Fibroblast of skin of abdomen (primary cell): ENCODE measurements at places on chromosomes 12 and 14.
A peak's percentile ranks its signal among the peaks of the same experiment; 100 is the strongest.

- no peak for DNase-seq
These were observed 58.7 kb upstream of the PDE3A start for GRCh38 chr12:20309504-20310148.

DNA sequence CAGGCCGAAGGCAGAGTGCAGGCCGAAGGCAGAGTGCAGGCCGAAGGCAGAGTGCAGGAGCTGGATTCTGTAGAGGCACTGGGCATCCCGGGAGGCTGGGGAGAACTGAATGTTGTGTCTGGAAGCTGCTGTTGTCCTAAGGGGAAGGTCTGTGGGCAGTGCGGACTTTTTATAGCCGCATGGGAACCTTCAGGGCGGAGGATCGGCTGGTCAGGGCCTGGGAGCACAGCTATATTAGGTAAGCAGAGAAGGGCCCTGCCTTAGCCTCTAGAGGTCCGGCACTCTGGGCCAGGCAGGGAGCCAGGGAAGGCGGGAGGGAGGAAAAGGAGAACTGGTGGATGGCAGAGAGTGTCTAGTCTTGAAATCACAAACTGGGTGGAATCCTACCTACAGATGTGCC lies 14.2 kb downstream of the CABP1 start:
- no peak for DNase-seq

DNA sequence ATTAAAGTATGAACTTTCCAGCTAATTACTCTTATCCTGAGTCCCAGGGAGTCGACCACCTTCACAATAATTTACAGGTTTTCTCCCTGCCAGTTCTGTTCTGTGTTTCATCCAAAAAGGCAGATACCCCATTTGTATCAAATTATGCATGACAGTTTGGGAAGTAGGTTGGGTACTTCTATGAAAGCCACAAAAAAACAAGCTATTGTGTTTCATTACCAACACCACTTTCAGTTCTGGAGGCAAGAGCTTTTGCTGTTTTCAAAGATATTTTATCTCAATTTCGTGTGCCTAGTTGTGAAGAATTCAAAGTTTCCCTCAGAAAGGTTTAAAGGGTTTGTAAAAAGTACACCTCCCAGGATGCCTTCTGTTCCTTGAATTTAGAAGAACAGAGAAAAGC lies 557.4 kb downstream of the FLRT2 start:
- DNase-seq: no peak

- DNase-seq: peak; percentile 83
These were observed 126.1 kb downstream of the GCH1 start for GRCh38 chr14:54776361-54777001.

DNA sequence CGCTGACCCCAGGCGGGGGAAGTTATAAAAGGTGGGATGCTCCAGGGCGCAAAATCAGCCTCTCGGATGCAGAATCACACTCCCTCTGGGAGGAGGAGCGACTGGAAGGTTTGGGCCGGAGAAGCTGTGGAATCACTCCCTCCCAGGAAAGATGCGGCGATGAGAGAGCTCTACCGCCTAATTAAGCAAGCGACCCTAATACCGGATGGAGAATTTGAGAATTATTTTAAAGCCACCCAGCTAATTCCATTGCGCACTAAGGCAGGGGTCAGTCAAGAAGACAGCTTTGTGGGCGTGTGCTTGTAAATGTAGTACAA lies 1.9 kb downstream of the COL2A1 start:
- DNase-seq: no peak

DNA sequence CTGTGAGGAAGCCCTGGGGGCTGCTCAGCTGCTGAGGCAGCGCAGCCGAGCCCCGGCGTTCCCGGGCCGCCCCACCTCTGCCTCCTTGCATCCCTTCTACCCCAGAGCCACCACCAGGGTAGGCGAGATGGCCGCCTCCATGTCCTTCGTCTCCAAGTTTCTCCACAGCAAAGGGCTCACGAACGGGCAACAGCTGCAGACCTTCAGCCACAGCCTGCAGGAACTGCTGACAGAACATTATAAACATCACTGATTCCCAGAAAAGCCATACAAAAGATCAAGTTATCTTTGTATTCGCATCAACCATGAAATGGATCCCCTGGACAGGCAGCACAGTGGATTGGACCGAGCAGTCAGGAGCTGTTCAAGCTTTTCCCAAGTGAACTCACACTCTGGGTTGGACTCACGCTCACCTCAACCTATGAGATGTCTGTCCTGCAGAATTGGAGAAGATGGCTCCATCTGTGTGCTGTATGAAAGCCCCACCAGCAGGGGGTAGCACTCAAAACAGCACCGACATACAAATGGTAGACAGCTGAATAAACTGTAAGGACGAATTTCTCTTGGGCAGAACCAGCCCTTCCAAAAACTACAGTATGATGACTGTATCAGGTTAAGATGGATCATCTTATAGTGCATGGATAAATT lies 19.4 kb upstream of the A2M start:
- no peak for DNase-seq

DNA sequence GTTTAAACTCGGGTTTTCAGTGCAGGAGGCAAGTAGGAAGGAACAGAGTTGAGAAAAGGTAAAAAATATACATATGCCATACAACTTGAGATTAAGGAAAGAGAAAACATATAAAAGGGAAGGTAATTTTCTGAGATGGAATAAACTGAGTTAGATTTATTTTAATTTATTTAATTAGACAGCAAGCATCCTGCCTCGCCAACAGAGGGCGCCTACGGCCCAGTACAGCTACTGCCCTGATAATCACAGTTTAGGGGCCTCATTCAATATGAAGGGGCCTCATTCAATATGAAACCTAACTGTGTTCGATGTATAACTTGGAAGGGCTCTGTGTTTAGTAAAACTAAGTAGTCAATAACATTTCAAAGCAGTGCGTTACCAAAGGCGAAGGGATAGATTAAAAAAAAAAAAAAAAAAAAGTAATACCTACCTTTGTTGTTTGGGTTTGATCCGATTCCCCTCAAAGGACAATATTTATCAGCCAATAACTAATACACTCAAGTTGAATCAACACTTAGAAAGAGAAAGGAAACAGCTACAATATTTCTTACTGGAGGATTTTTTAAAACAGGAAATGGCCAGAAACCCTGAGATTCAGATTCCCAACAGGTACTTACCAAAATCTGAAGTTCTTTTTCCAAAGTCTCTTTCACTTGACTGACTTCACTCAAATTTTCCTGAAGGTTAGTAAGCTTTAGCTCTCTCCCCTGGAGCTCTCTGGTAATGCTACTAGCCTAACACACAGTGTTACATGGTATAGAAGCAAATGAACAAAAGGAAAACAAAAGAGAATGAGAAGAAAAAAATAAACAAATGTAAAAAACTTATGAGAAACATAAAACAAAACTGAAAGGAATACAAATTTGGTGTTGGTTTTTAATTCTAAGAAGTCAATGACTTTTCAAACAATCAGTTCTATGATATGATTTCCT lies 70.0 kb upstream of the VPS33A start:
- peak; percentile 17 for DNase-seq

DNA sequence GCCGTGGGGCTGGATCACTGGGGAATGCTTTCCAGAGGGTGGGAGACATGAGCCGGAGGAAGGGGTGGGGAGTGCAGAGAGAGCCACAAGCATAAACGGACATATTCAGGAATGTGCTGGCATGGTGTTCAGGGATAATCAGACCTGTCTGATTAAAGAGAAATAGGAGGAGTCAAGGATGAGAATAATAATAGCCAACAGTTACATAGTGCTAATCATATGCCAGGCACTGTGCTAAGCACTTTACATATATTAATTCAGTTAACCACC lies 43.7 kb downstream of the LTBP2 start:
- DNase-seq: no peak

- no peak for DNase-seq
These were observed 5.7 kb downstream of the RASAL1 start for GRCh38 chr12:113129664-113130456.

- no peak for DNase-seq
These were observed 23.6 kb upstream of the OR11G2 start for GRCh38 chr14:20167091-20167490.

GRCh38 chr12:57101892-57102695 lies 9.1 kb downstream of the STAT6 start:
- no peak for DNase-seq

- no peak for DNase-seq
These were observed 129.5 kb downstream of the DAAM1 start for GRCh38 chr14:59317798-59318505.

GRCh38 chr12:126926023-126926594 lies 1340.9 kb upstream of the TMEM132C start:
- no peak for DNase-seq

DNA sequence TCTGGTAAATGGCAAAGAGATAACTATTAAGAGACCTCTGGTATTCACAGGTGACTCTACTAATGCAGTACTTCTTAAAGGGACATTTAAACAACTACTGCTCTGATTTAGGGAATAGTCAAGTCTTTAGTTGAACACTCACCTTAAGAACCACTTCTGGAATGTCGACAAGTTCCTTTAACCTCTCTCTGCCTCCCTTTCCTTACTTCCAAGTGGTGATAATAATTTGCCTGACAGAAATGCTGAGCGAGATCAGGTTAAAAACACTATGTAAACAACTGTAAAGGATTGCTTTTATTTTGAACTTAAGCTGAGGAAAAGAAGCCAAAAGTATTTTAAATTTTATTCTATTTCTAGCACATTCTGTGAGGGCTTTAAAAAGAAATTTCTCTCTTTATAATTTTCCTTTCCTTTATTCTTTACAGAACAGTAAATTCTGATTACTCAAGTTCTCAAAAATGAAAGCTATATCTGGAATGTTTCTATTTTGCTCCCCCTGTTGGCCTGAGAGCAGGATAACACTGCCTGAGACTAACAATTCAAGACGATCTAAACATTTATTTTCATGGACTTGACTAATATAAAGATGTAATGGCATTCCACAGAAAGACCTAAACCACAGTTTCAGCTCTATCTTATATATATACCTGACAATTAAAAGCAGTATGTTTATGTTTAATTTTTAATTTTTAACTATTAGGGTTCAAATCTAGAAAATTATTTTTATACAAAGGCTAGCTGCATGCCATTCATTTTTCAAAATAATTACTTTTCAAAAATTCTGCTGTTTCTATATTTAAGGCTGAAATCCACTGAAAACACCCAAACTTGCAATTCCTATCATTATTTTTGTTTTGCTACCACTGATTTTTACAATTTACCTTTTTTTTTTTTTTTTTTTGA lies 29.2 kb downstream of the ZCCHC8 start:
- peak; percentile 70 for DNase-seq

- DNase-seq: no peak
These were observed 2.3 kb downstream of the ACRBP start for GRCh38 chr12:6644903-6645302.

- no peak for DNase-seq
These were observed 6.5 kb downstream of the KCNK10 start for GRCh38 chr14:88316521-88316920.

DNA sequence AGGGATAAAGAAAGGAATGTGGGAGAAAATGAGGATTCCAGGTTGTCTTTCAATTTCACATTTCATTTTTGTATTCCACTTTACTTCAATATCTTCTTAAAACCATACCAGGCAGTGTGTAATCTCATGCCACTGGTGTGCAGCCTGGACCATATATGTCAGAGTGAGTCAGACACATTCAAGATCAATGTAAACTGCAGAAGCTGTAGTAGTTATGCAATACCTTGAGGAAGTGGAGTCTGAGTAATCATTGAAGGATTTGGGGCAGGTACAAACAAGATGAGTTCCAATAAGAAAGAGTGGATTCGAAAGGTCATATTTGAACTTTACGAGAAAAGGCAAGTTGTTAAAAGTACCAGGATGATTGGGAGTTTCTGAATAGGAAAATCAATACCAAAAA lies 14.1 kb downstream of the PLCZ1 start:
- peak; percentile 78 for DNase-seq

GRCh38 chr12:54420766-54421144 lies 1.7 kb upstream of the ITGA5 start:
- no peak for DNase-seq

- no peak for DNase-seq
These were observed 274.9 kb downstream of the PAWR start for GRCh38 chr12:79415746-79416435.

GRCh38 chr12:34600592-34601462 lies 578.5 kb downstream of the ALG10 start:
- no peak for DNase-seq

GRCh38 chr14:77151918-77152588 lies 10.5 kb upstream of the ZDHHC22 start:
- DNase-seq: no peak
